ENCODE measurements at places on chromosomes 7 and 10. TPM values are rescaled to one million over a fixed set of nuclear protein-coding genes. Genes with fewer than 3 reads are reported as not detected.

The INPP5A gene
- total RNA-seq: 43.6 TPM

The CLDN3 gene
- not detected for total RNA-seq

The NUTM2E gene
- 0.30 TPM for total RNA-seq

The KIAA1217 gene
- 123 TPM for total RNA-seq

The SEMA3E gene
- total RNA-seq: 0.34 TPM

The BAIAP2L1 gene
- 1.4 TPM for total RNA-seq

The HOXA2 gene
- total RNA-seq: 0.17 TPM

GRCh38 chr7:84971360-84971759, 215.5 kb downstream of the SEMA3D start:
- H3K4me3 ChIP-seq: no peak overlapping the region
- H3K27ac ChIP-seq: no peak overlapping the region
- no peak for DNase-seq

GRCh38 chr7:151243045-151243349, 5.5 kb downstream of the SMARCD3 start:
- no peaks in the 10 kb centered on the region for H3K36me3 ChIP-seq
- no peak for DNase-seq
- H3K4me1 ChIP-seq: peaks cover 46% of the 10 kb centered on the region

- H3K27me3 ChIP-seq: no peaks in the 10 kb centered on the region
- no peaks in the 10 kb centered on the region for H3K4me1 ChIP-seq
- no peak overlapping the region for H3K4me3 ChIP-seq
- no peak for DNase-seq
- no peak overlapping the region for H3K27ac ChIP-seq
Observed at GRCh38 chr7:12630513-12630819, 57.0 kb upstream of the ARL4A start.

DNA sequence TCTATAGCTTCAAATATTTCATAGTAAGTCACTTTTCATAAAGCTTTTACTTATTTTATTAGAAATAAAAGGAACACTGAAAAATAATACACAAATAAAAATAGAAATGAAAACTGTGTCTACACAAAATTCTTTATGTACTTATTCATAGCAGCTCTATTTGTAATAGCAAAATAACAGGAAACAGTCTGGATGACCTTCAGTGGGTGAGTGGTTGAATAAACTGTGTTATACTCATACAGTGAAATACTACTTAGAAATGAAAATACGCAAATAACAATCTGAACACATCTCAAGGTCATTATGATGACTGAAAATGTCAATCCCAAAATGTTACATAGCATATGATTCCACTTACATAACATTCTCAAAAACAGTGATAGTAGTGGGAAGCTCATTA, 138.7 kb upstream of the PCLO start:
- H3K27me3 ChIP-seq: no peaks in the 10 kb centered on the region
- DNase-seq: no peak
- no peak overlapping the region for H3K4me3 ChIP-seq
- no peaks in the 10 kb centered on the region for H3K4me1 ChIP-seq

GRCh38 chr10:59287587-59288255, 74.6 kb downstream of the FAM13C start:
- peaks cover 36% of the 10 kb centered on the region for H3K4me1 ChIP-seq
- H3K36me3 ChIP-seq: no peaks in the 10 kb centered on the region

- peak overlapping the region; percentile 98 for H3K27ac ChIP-seq
- peaks cover 82% of the 10 kb centered on the region for H3K4me1 ChIP-seq
- no peak for DNase-seq
- peaks cover 7% of the 10 kb centered on the region for H3K36me3 ChIP-seq
- H3K27me3 ChIP-seq: no peaks in the 10 kb centered on the region
Observed at GRCh38 chr10:125129076-125129458, 31.3 kb downstream of the CTBP2 start.

DNA sequence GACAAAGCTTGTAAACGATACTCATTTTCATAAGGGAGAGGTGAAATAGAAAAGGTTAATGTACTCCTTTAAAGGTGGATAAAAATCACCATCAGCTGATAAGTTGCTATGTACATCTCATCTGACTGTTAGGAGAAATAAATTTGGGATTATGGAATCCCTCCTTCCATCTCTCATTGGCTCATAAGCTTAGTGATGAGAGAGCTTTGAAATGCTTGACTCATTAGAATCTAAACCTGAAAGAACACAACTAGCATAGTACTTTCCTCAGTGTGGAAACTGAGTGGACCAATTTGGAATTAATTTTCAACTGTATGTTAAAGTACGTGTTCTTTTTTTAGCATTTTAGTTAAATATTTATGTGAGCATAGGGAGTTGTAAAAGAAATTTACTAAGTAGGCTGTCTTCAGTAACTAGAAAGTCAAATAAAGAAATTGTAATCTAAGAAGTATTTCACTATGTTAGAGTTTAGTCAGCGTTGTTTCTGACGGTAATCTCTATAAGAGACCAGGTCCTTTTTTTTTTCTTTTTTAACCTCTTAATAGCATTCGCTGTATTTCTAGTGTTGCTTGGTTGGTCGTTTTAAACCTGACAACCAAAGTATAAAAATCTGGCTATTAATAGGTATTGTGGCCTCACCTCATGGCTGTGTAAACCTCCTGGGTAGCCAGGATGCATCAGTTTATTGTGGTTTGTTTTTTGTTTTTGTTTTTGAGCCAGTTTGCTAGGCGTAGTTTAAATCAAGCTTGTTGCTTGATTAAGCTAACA, 34.4 kb downstream of the FHIP2A start:
- DNase-seq: no peak
- peaks cover 6% of the 10 kb centered on the region for H3K36me3 ChIP-seq
- no peak overlapping the region for H3K27ac ChIP-seq
- no peaks in the 10 kb centered on the region for H3K27me3 ChIP-seq

DNA sequence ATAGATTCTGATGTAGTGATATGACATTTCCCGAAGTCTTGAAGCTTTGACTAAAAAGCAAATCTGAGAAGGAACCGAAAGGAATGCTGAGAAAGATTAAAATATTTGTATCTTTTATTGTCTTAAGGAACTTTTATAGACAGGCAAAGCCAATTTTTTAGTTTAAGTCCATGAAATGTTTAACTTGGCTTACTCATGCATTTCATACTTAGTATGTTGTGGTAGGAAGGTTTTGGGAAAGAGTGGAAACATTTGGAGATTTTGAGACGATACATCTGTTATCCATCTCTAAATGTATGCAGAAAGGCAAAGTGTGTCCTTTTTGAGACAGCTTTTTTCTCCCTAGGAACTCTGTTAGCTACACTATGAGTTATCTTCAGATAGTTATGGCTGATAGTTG, 10.1 kb downstream of the TBC1D12 start:
- no peak for DNase-seq
- H3K36me3 ChIP-seq: no peaks in the 10 kb centered on the region
- H3K4me3 ChIP-seq: no peak overlapping the region
- no peak overlapping the region for H3K27ac ChIP-seq

DNA sequence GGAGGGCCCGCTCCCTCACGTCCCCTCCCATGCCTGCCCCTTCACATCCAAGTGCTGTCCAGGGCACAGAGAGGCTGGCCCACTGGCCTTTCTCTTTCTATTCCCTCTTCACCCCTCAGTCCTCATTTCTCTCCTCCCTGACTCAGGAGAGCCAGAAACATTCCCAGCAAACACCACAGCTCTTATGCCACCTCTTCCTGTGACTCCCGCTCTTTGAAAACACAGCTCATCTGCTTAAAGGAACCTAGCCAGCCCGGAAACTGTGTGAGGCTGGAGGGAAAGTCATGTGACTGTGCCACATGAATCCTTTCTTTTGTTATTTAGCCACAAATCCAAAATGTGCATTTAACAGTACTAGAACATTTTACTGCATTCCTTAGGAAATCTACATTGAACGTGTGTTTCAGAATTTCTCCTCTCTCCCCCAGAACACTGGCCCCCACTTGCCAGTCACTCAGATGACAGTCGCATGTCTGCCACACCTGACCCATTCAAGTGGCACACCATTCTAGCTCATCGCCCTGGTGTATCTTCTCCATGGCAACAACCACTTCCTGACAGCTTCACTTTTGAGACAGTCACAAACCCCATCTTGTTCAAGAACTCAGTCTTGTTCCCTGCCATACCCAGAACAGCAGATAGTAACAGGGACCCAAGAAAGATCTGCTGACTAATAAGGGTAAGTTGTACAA, 42.8 kb downstream of the GRB10 start:
- H3K36me3 ChIP-seq: no peaks in the 10 kb centered on the region
- no peak overlapping the region for H3K27ac ChIP-seq
- no peaks in the 10 kb centered on the region for H3K27me3 ChIP-seq
- DNase-seq: no peak

- no peaks in the 10 kb centered on the region for H3K36me3 ChIP-seq
- no peak for DNase-seq
- no peak overlapping the region for H3K4me3 ChIP-seq
Observed at GRCh38 chr10:3692387-3692999, 92.5 kb downstream of the KLF6 start.

DNA sequence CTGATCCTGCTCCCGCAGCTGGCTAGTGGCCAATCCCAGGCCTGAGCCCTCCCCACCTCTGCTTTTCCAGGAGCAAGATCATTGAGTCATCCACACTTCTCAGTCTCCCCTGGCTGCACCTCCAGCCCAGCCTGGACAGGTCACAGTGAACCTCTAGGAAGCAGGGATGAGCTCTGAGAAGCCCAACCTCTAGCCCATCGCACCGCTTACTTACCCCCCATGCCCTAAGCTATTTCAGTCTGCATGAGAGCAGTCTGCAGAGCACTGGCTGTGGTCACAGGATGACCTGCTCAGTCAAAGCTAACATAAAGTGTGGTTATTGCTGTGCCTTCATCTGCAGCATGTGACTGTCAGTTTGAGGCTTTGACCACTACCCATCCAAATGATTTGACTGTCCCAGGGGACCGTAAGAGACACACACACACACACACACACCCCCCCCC, 129.2 kb downstream of the SORBS1 start:
- no peak for DNase-seq
- H3K4me3 ChIP-seq: no peak overlapping the region
- no peaks in the 10 kb centered on the region for H3K27me3 ChIP-seq
- peak overlapping the region; percentile 61 for H3K27ac ChIP-seq

GRCh38 chr10:79433324-79434222, 11.9 kb downstream of the ZCCHC24 start:
- peaks cover 53% of the 10 kb centered on the region for H3K36me3 ChIP-seq
- DNase-seq: no peak
- peaks cover 64% of the 10 kb centered on the region for H3K4me1 ChIP-seq
- no peaks in the 10 kb centered on the region for H3K27me3 ChIP-seq

- H3K36me3 ChIP-seq: no peaks in the 10 kb centered on the region
- no peak overlapping the region for H3K4me3 ChIP-seq
- DNase-seq: no peak
- H3K4me1 ChIP-seq: no peaks in the 10 kb centered on the region
- no peak overlapping the region for H3K27ac ChIP-seq
Observed at GRCh38 chr7:11760372-11760771, 71.6 kb downstream of the THSD7A start.

DNA sequence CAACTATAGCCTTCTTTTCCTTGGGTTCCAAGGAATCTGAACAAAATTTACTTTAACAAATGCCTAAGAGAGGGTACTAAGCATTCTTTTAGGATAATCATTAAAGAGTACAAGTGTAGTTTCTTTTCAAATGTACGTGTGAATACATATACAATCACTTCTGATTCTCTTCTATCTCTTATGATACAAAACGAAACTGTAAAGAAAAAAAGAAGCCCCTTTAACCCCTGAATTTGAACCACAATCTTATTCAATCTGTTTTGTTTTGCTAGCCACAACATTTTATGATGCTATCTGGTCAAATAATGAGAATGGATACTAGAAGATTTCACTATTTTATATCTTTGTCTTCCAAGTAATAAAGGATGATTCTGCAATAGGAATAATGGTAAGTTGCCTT, 48.7 kb downstream of the SIRT1 start:
- no peaks in the 10 kb centered on the region for H3K36me3 ChIP-seq
- H3K27me3 ChIP-seq: no peaks in the 10 kb centered on the region
- H3K27ac ChIP-seq: no peak overlapping the region
- H3K4me3 ChIP-seq: no peak overlapping the region

DNA sequence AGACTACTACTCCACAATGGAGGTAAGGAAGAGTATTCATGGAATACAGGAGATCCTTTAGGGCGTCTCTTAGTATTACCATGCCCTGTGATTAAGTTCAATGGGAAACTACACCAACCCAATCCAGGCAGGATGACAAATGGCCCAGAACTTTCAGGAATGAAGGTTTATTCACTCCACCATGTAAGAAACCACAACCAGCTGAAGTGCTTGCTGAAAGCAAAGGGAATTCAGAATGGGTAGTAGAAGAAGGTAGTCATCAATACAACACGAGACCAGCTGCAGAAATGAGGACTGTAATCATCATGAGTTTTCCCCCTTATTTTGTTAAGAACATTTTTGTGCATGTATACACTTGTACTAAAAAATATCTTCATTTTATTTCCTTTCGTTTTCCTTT, 76.6 kb downstream of the GPR37 start:
- H3K4me1 ChIP-seq: no peaks in the 10 kb centered on the region
- H3K36me3 ChIP-seq: no peaks in the 10 kb centered on the region
- no peak overlapping the region for H3K4me3 ChIP-seq
- DNase-seq: no peak

DNA sequence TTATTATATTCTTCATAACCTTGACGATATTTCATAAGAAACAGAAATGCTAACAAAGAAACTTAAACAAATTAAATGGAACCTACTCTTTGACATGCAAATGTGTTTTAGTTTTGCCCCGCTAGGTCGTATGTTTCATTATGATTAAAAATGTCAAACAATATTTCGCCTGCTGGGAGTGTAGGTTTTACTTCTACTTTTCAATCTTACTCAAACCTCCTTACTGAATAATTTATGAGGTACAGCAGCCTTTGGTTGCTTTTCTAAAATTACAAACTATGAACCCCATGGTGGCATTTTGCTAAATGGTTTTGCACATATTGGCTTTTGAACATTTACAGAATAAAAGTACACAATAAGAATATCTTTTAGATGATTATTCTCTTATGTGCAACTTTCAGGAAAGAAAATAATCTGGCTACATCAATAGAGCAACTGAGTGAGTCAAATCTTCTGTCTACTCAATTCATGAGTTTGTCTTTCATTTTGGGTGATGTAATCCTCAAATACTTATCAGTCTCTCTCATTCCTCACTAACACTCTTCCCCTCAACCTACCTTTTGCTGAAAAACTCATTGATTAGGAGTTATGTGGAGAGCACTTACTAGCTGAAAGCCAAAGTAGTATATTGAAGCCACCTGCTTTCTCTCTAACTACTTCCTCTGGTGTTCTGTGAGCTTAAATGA, 1226.4 kb downstream of the XPNPEP1 start:
- DNase-seq: no peak
- no peaks in the 10 kb centered on the region for H3K4me1 ChIP-seq
- H3K4me3 ChIP-seq: no peak overlapping the region
- no peaks in the 10 kb centered on the region for H3K36me3 ChIP-seq

- no peaks in the 10 kb centered on the region for H3K36me3 ChIP-seq
- H3K27ac ChIP-seq: no peak overlapping the region
- peaks cover 12% of the 10 kb centered on the region for H3K4me1 ChIP-seq
- H3K27me3 ChIP-seq: no peaks in the 10 kb centered on the region
Observed at GRCh38 chr7:22713463-22713862, 13.5 kb upstream of the IL6 start.
